HS-27A (cell line): ENCODE measurements at places on chromosomes 1 and 21.

- DNase-seq, result no peak
These were observed 345.1 kb downstream of the LMO4 start for GRCh38 chr1:87673748-87674147.

GRCh38 chr1:36582066-36582755 is 99.5 kb upstream of the CSF3R start:
- no peak for DNase-seq

- DNase-seq, result no peak
These were observed 29.2 kb downstream of the TRABD2B start for GRCh38 chr1:47967864-47968555.

DNA sequence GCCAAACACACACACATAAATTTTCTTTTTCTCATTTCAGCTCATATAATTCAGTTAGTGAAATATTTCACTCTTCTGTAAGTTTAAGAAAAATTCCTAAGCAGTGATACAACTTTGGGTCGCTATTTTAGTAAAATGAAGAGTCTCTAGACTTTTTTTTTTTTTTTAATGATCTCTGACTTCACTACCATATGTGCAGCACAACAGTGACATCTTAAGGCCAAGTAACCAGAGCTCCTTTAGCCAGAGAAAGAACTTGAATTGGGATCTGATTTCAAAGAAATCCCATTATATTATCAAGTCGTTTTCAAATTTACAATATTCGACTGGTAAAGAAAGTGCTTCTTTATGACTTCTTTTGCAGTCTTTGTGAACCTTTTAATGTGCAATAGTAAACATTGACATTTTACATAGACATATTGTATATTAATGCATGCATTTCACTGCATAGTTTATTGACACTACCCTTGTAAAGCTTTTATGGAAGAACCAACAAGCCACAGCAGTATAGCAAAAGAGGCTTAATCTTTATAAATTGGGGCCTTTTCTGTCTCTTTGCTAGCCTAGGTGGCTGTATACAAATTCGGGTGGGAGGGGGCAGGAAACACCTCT is 62.2 kb downstream of the LRRC40 start:
- no peak for DNase-seq

DNA sequence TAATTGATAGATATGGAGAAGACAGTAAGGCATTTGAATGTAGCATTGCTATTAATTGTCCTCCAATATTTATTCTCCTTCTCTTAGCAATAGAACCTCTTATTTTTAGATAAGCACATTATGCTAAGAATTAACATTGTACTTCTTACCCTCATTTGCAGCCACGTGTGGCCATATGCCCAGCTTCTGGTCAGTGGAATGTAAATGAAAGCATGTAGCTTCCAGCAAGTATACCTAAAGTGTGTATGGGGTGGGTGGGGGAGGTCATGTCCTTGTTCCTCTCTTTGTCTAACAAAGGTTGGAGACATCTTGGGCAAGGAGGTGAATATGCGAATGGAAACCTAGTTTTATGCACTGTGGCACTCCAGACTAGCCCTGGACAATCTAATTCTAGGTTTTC is 133.6 kb upstream of the HMCN1 start:
- no peak for DNase-seq

DNA sequence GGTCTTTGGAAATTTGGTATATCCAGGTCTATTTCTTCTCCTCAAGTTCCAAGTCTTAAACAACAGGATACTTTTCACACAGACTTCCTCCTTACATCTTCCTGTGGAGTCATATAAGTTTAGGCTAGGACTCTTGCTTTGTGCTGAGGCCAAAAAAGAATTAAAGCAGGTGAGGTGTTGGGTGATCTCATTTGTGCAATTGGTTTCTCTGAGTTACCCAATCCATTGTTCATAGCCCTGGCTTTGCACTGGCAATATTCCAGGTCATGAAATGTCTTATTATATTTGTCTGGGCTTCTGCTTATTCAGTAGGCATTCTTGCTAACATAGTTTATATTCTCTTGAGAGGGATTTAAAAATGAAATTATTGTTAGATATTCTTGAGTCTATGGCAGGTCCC is 14.1 kb upstream of the KIAA0040 start:
- no peak for DNase-seq

DNA sequence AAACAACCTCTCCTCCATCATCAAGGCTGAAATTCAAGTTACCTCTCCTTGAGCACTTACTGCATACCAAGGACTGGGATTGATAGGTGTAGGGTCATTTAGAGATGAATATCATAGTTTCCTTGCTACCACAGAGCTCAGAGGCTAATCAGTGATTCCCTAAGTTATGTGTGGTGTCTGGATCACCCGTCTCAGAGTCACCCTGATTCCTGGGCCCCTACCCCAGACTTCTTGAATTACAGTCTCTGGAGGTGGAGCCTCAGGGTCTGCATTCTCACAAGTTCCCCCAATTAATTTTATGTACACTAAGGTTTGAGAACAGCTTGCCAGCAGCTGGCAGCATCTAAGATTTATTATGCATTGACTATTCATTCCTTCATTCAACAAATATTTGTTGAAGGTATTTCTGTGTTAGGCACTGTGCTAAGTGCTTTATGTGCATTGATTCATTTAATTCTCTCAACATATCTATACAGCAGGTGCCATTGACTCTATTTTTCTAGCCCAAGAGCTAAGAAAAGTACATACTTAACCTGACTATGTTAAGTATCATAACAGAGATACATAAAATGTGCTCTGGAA is 182.9 kb upstream of the FGGY start:
- DNase-seq, result no peak

- DNase-seq, result no peak
These were observed 487.1 kb downstream of the KCNT2 start for GRCh38 chr1:196121181-196121580.

- no peak for DNase-seq
These were observed 39.8 kb upstream of the ZBTB18 start for GRCh38 chr1:244011271-244011670.

DNA sequence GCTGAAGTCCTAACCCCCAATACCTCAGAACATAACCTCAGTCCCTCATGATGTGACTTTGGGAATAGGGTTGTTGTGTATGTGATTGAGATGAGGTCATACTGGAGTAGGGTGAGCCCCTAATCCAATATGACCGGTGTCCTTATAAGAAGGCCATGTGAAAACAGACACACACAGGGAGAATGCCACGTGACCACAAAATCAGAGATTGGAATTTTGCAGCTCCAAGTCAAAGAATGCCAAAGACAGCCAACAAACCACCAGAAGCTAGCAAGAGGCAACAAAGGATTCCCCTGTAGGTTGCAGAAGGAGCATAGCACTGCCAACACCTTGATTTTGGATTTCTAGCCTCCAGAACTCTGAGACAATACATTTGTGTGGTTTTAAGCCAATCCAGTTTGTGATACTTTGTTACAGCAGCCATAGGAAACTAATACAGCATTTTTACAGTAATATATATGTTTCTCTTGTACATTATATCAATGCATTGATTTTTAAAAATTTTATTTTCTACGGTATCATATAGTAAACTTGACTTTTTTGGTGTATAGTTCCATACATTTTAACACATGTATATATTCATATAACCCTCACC is 5.4 kb downstream of the ZSWIM5 start:
- DNase-seq, result no peak

- DNase-seq, result no peak
These were observed 406.7 kb downstream of the NTNG1 start for GRCh38 chr1:107547363-107548155.

DNA sequence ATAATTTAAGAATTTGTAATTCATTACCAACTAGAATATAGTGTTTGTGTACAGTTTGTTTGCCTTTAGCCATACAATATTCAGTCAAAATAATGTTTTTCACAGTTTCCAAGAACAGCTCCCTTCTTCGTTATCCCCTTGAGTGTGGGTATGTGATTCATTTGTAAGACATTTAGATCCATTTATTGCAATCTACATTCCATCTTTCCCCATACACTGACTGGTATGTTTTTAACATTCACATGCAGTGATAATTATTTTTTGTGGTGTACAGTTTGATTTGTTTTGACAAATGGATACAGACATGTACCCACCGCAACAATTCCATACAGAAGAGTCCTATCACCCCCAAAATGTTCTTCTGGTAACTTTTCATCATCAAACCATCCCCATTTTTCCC is 589.1 kb upstream of the ADAMTS5 start:
- DNase-seq, result peak; percentile 82

GRCh38 chr1:212010004-212010403 is 25.4 kb downstream of the INTS7 start:
- DNase-seq, result no peak

- no peak for DNase-seq
These were observed 70.8 kb upstream of the CASZ1 start for GRCh38 chr1:10867138-10867721.

DNA sequence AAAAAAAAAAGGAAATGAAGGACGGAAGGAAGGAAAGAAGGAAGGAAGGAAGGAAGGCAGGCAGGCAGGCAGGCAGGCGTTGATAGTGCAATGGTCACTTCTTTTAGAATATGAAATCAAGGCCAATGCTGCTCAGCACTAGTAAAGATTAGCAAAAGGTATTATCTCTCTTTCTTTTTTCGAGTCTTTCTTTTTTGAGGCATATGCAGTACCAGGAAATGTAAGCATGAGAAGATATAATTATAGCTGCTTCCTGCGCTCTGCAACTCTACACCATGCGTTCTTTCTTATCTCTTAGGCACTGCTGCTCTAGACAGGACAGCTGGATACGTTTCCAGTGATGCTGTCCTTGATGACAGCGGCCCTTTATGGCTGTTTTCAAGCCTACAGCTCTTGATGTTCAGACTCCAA is 1512.5 kb upstream of the B3GALT2 start:
- DNase-seq, result no peak

DNA sequence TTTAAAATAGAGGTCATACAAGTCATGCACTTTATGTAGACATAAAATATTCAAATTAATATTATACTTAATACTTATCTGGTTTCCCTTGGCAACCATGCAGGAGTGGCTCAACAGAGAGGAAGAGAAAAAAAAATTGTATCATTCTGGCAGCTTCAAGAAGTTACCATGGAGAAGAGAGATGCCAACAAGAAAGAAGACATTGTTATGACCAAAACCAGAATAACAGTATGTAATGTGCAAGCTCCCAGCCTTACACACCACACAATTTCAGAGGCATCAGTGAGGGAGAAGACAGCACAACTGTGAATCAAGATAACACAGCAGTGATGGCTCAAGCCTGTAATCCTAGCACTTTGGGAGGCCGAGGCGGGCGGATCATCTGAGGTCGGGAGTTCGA is 49.1 kb upstream of the RCOR3 start:
- no peak for DNase-seq

GRCh38 chr1:204950353-204951001 is 79.8 kb downstream of the NFASC start:
- no peak for DNase-seq

DNA sequence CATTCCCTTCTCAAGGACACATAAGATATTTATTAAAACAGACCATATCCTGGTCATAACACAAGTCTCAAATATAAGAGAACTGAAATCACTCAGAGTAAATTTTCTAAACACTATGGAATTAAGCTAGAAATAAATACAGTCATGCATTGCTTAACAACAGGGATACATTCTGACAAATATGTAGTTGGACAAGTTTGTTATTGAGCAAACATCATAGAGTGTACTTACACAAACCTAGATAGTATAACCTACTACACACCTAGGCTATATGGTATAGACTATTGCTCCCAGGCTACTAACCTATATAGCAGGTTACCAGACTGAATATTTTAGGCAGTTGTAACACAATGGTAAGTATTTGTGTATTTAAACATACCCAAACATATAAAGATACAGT is 104.0 kb downstream of the MIS18A start:
- DNase-seq, result no peak

DNA sequence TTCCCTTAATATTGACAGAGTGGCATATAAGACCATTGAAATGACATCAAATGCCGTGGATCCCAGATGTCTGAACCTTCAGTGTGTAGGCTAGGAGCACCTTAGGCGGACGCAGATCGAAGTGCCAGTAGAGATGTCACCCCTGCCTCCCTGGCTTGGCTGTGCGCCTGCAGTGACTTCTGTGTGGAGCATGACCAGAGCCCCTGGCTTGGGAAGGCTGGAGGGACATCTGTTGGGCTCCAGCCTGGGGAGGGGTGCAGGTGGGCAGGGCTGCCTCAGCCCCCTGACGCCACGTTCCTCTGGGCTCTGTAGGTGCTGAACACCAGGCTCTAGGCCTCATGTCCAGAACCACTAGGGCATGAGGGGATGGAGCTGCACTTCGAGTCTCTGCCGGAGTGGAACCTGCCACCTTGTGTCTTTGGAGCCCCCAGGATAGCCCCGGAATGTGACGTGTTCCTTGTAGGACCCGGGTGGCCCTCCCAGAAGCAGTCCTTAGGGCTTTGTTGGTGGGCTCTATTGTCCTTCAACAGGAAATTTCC is 103.8 kb downstream of the ADARB1 start:
- no peak for DNase-seq

- DNase-seq, result no peak
These were observed 19.7 kb upstream of the ARF1 start for GRCh38 chr1:228062812-228063211.

GRCh38 chr1:76763738-76764137 is 103.5 kb upstream of the ST6GALNAC5 start:
- no peak for DNase-seq

GRCh38 chr1:187491082-187491720 is 662.5 kb downstream of the PLA2G4A start:
- DNase-seq, result no peak

- no peak for DNase-seq
These were observed 54.7 kb downstream of the NDUFS5 start for GRCh38 chr1:39080831-39081270.

- no peak for DNase-seq
These were observed 139.4 kb downstream of the VPS13D start for GRCh38 chr1:12369258-12369657.

DNA sequence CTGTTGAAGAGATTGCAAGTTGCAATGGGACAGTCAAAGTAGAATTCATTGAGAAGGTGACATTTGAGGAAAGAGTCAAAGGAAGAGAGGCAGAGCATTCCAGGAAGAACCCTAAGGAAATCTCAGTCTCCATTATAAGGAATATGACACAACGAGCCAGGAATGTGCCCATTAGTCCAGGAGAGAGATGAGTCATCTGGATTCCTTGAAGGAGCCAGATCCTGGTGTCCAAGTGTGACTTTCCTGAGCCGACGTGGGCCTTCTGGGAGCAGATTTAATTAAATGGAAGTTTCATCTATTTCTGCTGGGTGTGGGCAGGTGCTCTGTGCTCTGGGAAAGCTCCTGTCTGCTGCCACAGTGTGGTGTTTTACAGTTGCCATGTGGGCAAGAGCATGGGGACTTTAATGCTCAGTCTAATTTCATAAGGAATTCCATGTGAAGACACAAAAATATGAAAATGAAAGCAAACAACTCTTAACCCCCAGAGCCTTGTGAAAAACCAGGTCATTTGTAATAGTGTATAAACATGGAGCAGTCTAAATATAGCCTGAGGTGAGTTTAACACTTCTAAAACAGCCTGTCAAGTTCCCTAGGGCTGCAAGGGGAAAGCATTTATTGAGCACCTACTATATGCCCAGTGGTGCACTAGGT is 111.4 kb upstream of the ARTN start:
- DNase-seq, result peak; percentile 92
